ENCODE measurements at places on chromosomes 3 and 15.

GRCh38 chr3:193842029-193842798, 249.2 kb downstream of the OPA1 start:
- DNase-seq, result no peak

- no peak for DNase-seq
These were observed 6.1 kb downstream of the SEMA3G start for GRCh38 chr3:52438579-52439425.

DNA sequence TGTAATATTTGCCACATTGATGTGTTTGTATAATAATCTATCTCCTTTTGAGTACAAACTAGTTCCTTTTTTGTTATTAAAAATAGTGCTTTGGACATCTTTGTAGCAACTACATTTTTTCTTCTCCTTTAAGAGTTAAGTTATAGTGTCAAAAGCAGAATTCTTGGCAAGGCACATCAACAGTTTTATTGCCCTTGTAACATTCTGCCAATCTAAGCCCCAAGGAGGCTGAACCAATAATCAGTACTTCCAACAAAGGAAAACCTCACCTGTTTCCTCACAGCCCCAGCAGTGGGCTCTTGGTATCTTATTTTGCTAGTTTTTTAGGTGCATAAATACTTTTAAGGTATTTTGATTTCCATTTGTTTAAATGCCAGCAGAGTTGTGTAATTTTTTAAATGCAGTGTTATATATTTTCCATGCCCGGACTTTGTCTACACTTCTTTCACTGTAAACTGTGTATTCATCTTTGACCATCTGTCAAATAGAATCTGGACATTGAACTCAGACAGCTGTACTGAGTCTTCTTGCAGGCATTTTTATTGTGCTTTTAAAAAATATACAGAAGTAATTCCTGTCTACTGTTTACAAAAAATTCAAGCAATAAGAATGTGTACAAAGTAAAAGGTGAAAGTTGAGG, 101.0 kb downstream of the MYLK start:
- DNase-seq, result no peak

DNA sequence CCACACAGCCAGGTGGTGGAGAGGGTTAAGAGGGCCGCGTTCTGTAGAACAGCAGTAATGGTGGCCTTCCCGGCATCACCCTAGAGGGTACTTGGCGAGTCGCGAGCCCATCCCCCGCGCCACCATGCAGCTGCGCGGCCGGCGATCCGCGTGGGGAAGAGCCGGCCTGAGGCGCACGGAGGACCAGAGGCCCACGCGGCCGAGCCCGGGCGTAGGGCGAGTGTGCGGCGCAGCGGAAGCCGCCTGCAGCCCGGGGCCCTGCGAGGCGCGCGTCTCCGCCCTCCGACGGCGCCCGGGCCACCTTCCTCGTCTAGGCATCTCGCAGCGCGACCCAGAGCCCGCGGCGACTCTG, 423 bp downstream of the TKT start:
- DNase-seq, result no peak

DNA sequence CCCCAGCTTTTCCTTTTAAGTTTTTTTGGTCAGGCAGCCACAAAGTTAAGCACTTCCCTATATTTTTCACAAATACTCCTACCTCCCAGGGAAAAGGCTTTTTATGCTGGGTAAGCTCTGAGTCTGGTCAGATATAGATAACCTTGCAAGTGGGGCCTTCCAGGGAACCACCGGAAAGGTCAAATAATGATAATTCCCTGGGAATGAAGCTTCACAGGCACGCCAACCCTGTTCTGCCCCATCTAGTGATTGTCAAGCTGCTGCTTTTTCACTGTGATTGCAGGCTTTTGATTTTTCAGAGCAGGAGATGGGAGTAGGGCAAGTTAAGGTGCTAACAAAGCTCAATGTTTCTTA, 121.0 kb downstream of the ZNF609 start:
- DNase-seq, result no peak

DNA sequence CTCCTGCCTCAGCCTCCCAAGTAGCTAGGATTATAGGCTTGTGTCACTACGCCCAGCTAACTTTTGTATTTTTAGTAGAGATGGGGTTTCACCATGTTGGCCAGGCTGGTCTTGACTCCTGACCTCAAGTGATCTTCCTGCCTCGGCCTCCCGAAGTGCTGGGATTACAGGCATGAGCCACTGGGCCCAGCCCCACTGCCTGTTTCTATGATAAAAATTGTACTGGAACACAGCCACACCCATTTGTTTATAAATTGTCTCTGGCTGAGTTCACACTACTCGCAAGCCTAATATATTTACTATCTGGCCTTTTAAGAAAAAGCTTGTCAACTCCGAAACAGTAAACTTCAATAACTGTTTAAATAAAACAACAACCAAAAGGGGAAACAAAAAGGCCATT, 309.4 kb upstream of the WNT5A start:
- peak; percentile 30 for DNase-seq

- DNase-seq, result no peak
These were observed 9.3 kb downstream of the COLQ start for GRCh38 chr3:15512166-15512565.

GRCh38 chr15:48367483-48367882, 36.3 kb downstream of the DUT start:
- DNase-seq, result peak; percentile 78

Data from amniotic epithelial cell (primary cell).